IPS-NIHi11 (cell line): ENCODE measurements at places on chromosomes 2 and 18.

DNA sequence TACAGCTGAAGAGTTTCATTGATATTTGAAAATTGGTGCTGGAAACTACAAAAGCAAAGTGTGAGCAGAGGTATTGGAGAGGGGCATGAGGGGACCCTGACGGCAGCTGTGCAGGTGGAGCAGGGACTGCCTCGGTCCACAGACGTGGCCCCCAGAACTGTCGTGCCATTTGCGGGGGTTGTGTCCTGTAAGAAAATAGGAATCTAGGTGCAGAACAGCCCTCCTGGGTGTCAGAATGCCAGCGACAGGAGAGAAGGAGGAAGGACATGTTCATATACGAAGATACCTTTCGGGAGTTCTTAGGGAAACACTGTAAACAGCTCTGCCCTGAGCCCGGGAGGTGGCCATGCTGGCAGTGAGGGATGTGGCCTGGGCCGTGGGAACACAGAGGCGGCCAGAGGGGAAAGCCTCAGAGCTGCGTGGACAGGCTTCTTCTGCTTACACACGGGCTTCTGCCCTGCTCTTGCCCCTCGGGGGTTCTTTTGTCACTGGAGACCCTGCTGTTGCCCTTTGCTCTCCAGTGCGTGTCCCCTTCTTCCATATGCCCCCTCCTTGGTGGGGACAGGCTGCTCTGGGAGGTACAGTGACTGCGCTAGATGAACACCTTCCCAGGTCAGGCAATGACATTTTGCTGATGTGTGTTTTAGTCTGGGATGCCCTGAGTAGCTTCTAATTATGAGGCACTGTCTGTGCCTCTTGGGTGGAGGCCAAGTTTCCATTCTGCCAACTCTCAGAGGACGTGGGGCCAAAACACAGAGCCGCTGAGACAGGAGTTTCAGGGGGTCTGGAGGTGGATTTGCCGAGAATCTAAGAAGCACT, 81.9 kb upstream of the TXNDC2 start:
- DNase-seq: no peak

GRCh38 chr2:168255866-168256265, 8.5 kb upstream of the STK39 start:
- no peak for DNase-seq

GRCh38 chr2:197839327-197839726, 34.9 kb downstream of the PLCL1 start:
- no peak for DNase-seq

GRCh38 chr2:216648105-216648504, 14.9 kb downstream of the IGFBP2 start:
- no peak for DNase-seq

- DNase-seq: no peak
These were observed 269.9 kb downstream of the MYT1L start for GRCh38 chr2:2061091-2061696.

DNA sequence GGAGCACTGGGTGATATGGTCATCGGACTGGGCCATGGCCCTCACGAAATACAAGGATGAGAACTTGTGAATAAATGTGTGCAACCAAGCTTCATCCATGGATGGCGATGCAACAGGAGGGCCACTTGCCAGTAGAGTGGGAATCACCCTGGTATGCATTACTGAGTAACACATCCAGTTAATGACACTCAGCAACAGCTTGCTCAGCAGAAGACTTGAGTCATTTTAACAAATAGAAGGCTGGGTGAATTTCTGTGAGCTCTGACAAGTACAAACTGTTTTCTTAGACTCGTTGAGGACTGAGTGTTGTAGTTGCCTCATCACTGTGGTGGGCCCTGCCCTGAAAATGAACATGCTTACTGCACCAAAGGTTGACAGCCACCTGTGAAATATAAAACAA, 221.6 kb downstream of the NCKAP5 start:
- DNase-seq: no peak

GRCh38 chr2:113138428-113139322, 11.3 kb downstream of the IL1RN start:
- peak; percentile 72 for DNase-seq

- peak; percentile 63 for DNase-seq
These were observed 162.0 kb downstream of the SH3BP4 start for GRCh38 chr2:235113854-235114253.

- DNase-seq: peak; percentile 92
These were observed 2.9 kb upstream of the NEURL3 start for GRCh38 chr2:96507957-96508520.

- DNase-seq: no peak
These were observed 39.7 kb downstream of the ANXA4 start for GRCh38 chr2:69781321-69782248.
